NCI-H774 (cell line): ENCODE measurements at places on chromosomes 4 and X.

- no peak for DNase-seq
Observed at GRCh38 chr4:87057835-87058355, 123.1 kb downstream of the AFF1 start.

- no peak for DNase-seq
Observed at GRCh38 chr4:141524116-141524515, 112.3 kb upstream of the IL15 start.

GRCh38 chr4:54365691-54366090 lies 136.6 kb downstream of the PDGFRA start:
- DNase-seq, result no peak

DNA sequence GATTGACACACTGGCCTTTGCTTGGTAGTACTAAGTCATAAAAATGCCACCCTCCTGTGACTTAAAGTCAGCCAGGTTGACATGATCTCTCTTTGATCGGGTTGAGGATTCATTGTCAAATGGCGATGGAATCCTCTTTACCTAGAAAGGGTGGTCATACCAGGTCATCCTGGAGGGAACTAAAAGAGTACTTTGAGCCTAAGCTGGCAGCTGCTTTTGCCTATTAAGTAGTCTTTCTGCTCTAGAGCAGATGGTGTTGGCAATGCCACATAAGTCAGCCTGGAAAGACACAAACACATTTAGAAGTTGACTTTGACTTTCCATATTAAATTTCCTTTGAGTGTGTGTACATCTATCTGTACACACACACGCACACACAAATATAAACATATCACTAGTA lies 39.2 kb upstream of the C4orf54 start:
- no peak for DNase-seq

DNA sequence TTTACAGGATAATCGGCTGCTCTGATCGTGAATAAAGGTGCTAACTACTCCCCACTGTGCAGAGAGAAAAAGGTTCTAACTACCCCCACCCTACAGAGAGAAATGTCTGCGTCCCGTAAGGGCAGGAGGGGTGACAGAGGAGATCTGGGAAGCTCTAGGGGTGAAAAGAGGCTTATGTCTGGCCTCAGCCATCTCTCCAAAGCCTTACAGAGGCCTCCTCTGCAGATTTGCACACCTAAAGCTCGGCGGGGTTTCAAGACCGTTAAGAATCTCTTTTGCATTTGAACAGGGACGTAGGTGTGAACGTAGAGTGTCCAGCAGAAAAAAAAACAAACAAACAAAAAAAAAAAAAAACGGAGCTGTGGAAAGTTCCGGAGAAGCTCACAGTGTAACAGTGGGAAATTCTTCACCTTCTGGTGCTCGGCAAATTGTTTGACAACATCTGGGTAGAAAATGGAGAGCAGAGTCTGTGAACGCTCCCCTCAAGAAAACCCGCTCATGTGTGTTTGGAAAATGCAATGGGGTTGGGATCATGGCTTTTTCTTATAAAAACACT lies 161.0 kb downstream of the SHOX start:
- no peak for DNase-seq

GRCh38 chr4:180512801-180513475 lies 1730.3 kb upstream of the TENM3 start:
- DNase-seq, result no peak

DNA sequence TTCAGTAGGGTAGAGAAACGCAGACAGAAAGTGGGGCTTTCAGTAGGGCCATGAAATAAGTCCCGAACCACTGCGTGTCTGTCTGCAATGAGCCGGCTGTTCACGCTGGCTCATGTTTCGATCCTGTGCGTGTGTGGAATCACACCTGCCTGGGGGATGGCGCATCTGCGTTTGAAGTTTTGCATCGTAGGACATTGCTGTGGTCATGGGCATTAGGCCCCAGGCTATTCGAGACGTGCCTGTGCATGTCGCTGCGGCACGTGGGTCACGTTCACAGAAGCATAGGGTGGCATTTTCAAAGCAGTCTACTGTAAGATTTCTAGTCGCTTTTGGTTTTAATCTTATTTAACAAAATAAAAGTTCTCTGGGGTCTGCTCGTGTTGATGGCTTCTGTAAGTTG lies 25.5 kb upstream of the HGFAC start:
- DNase-seq, result no peak
